Eye (tissue), 1 donor: ENCODE measurements at places on chromosomes 5 and 9.
A peak's percentile ranks its signal among the peaks of the same experiment; 100 is the strongest.

GRCh38 chr9:92740446-92740961 is 24.1 kb downstream of the BICD2 start:
- DNase-seq: no peak

DNA sequence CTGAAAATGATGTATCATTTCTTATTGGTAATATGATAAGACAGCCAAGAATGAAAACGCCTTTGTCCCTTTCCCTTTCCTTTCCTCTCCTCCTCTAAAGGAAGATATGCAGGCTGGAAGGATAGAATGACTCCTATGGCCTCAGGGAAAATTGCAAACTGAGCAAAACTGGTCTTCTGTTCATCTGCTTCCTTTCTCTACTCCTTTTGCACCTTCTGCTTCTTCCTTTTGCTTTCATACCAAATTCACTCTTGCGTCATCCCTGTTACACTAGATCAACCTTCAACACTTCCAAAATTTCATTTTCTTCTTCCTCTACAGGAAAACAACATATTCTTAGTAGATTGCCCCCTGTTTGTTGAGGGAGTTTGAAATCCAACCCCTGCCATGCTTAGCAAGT is 234.1 kb downstream of the ADAMTS6 start:
- no peak for DNase-seq

DNA sequence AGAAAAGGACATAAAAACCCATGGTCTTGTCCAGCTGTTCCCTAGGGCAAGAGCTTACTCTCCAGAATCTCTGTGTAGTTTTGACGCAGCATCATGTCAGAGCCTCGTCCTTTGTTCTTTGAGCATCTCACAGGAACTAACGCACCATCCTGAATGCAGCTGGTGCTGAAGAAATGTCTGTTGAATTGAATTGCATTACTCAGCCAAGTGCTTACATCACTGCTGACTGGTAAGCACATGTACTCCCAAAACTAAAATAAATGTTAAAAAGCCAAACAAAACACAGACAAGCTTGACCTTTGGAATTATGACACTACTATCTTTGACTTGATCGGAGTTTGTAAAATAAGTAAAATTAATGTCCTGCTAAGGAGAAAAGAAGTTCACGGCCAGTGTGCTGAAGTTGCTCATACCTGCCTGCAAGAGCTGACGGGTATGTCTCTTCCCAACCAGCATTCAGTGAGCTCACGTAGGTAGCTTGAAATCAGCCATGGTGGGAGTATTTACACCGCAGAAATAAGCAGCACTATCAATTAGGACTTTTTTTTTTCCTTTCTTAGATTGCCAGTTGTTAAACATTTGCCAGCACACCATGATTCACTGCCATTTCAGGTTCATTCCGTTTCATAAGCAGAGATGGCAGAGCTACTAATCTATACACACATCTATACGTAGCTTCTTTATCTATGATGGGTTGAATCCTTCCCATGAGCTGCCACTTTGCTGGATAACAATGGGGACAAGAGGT is 310.6 kb upstream of the MSX2 start:
- DNase-seq: peak; percentile 52

GRCh38 chr9:87890837-87891236 is 8.2 kb downstream of the SPATA31E1 start:
- DNase-seq: no peak

DNA sequence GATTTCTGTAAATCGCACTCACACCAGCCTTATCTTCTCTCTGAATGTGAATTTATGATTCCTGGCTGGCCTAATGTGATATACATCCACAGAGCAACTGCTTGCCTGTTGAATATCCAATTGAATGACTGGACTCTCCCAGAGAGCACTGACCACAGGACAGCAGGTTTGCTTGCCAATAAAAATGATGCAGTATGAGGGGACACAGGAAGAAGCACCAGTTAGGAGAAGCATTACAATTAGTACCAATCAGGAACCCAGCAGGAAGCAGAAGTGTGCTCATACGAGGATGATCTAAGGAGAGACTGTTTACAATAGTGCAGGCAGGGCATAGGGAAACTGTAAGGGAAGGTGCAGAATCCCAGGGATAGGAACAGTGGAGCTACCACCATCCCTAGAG is 127.2 kb upstream of the ZNF366 start:
- no peak for DNase-seq

GRCh38 chr5:14787801-14788579 is 83.6 kb downstream of the ANKH start:
- DNase-seq: no peak

- DNase-seq: no peak
These were observed 68.2 kb upstream of the CKMT2 start for GRCh38 chr5:81164936-81165335.
